ENCODE measurements at places on chromosomes 7 and 10.

DNA sequence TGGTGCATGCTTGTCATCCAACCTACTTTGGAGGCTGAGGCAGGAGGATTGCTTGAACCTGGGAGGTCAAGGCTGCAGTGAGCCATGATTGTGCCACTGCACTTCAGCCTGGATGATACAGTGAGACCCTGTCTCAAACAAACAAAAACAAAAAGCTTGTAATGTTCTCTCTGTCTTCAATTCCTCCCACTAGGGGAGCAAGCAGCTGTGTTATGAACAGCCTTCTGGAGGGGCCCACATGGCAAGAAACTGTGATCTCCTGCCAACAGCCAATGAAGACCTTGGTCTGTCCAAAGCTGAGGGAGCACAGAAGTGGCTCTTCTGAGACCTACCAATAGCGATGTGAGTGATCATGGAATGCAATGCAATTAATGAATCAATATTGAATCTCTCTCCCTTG lies 229.2 kb downstream of the SEC23IP start:
- DNase-seq = no peak

DNA sequence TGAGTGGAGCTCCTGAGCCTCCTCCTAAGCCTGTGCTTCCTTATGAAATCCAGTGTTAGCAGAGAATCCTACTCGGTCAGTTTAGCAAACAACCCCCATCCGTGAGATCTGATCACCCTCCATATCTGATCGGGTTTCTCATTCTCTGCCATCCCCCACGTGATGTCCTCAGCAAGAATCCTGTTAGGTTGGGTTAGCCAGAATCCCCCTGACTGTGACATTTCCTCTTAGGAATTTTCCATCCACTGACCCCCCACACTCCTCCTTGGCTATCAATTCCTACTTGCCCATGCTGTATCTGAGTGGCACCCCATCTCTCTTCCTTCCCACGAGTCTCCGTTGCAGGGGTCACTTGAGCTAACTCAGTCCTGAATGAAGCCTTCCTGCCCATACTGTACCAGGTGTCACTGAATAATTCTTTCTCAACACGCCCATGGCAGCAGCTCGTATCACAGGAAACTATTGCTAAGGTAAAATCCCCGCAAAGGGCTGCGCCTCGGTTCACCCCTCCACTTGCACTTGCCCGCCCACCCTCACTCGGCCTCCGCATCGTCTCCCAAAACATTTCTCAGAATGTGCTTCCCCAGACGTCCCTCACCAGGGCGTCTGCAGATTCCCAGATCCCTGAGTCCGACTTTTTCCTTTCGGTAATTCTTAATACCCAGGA lies 44.1 kb downstream of the MYOF start:
- DNase-seq = no peak

DNA sequence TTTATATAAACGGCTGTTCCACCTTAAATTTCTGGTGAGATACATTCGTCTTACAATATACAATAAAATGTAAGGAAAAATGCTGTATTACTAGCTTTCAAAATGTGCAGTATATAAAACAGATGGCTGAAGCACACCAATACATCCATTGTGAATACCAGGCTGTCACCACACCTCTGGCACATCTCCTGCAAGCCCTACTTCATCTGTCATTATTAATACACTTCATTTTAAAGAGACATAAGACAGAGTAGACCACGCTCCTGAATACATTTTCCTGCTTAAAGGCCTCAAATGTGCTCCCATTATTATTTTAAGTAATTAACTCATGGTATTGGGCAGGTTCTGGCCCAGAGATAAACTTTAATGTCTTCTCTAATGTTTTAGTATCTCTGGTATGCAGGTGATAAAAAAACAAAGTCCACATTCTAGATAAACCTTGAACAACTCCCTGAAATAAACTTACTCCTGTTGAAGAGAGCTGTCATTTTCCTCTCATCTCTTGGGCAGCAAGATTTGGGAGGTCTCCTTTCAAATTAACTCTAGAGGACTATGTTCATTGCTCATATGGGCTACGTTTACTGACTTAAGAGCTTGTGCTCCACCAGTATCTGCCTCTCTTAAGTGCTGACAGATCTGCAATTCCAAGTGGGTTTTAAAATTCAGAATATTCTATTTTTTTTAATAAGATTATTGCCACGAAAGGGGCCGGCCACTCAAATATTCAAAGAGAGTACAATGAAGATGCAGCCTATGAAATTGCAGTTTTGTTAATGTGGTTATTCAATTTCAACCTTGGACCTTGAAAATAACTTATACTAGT lies 396.5 kb upstream of the SEMA3D start:
- no peak for DNase-seq

DNA sequence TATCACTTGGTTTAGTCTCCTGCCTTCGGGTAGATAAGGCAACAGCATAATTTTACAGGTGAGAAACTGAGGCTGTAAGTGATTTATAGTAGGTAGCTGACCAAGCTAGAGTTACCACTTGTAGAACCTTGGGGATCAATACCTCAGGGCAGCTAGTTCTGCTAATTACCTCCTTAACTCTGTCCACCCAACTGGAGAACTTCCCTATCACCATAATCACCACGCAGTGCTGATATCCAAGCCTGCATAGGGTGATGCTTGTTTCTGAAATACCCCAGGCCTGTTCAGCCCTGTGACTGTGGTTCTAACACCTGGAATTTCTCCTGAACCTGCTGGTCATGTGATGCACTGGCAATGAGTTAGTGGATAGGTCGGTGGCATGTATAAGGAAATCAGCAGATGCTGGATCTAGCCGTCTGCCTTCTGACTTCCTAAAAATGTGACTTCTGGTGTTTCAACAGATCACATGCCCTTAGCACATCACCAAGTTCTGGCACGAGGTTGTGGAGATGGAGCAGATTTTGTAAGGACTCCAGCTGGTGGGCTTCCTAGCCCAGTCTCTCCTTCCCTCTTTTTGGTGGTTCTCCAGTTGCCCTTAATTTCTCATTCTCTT lies 15.3 kb downstream of the PLAU start:
- DNase-seq = peak; percentile 64

DNA sequence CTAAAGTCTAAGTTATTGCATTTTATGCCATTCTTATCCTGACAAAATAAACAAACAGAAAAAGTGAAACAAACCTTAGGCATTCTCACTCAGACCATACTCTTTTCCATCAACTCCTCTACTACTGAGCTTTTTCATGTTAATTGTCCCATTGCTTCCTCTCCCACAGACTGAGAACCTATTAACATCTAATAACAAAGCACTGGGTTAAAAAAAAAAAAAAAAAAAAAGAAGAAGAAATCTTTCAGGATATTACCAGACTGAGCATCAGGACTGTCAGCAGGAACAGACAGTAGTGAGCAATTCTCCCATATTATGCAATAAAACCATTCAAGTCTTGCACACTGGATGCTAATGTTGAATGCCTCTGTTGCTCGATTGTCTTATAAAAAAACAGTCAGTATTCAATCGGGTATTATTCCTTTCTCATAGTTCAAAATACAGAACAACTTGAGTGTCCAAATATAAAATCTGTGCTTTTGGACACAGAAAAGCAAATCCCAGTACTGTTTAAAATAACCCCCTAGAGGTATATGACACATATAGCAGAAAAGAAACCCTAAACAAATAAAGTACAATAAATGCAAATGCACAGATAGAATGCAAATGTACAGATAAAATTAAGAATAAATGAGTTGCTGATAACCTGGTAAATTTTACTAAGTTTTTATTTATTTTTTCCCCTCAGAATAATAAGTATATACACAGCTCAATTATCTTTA lies 531.3 kb upstream of the LRRTM3 start:
- DNase-seq = no peak

DNA sequence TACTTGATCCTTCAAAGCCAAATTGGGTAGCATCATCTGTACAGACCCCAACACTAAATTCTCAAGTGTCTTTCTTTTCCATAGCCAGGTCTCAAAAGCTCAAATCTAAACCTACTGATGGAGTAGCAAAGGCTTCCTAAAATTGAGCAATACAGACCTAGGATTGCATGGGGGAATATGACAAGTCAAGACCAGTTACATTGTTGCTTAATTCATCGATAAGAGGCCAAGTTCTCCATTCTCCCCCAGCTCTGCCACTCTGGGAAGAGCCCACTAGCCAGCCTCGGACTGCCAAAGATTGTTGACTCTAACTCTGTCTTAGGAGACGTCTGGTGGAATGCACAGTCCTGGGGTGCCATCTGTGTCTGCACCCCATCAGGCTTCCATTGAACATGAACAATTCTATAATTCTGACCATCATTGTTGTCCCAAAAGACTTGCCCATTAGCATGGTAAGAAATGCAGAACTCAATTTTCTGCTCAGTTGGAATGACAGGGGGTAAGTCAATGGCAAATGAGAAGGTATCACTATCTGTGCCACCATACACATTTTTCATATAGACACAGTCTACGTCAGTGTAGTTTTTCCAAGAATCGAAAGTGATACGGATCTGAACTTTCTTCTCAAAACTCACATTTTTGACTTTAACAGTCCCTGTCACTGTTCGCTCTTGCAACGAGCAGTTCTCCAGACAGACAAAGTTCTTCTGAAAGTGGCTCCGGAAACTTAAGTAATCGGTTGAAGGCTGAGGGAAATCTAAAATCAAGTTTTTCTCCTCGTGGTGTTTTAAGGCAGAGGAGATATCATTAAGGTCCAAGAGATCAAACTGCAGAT lies 2.9 kb downstream of the PPP1R3C start:
- no peak for DNase-seq

- DNase-seq = no peak
Observed at GRCh38 chr7:96589038-96589437, 120.6 kb downstream of the SEM1 start.
